ENCODE measurements at places on chromosomes 4 and X. TPM values are rescaled to one million over a fixed set of nuclear protein-coding genes. Genes with fewer than 3 reads are reported as not detected.

The MAGED2 gene
- 581 TPM for total RNA-seq

The BLOC1S4 gene
- total RNA-seq = 20.9 TPM

The SPANXC gene
- not detected for total RNA-seq

The SHROOM2 gene
- 22.3 TPM for total RNA-seq

The PAGE2B gene
- not detected for total RNA-seq

The CYBB gene
- total RNA-seq = not detected

The DIPK2B gene
- 286 TPM for total RNA-seq

The TLR1 gene
- total RNA-seq = 0.23 TPM

The S100G gene
- not detected for total RNA-seq

The ETDB gene
- total RNA-seq = not detected

The CENPVL3 gene
- total RNA-seq = 2.1 TPM

The AKAP14 gene
- total RNA-seq = not detected

The IL21 gene
- not detected for total RNA-seq

The NUDT10 gene
- 4.1 TPM for total RNA-seq

The MEPE gene
- total RNA-seq = not detected

The SPANXN3 gene
- total RNA-seq = not detected

The EPHA5 gene
- not detected for total RNA-seq

The PAGE5 gene
- not detected for total RNA-seq

The USP51 gene
- total RNA-seq = 6.3 TPM

The FAM47B gene
- total RNA-seq = not detected

The ARMCX1 gene
- 35.2 TPM for total RNA-seq

The UGT2B10 gene
- not detected for total RNA-seq

The RNF128 gene
- total RNA-seq = 2.5 TPM

The ELOVL6 gene
- 31.0 TPM for total RNA-seq

The GRIA2 gene
- 0.13 TPM for total RNA-seq

The AFF2 gene
- 9.3 TPM for total RNA-seq

The ZAR1 gene
- not detected for total RNA-seq

The CXCL1 gene
- total RNA-seq = 1.7 TPM

The NLRP2B gene
- not detected for total RNA-seq

The ARSH gene
- total RNA-seq = not detected

The HSD17B13 gene
- total RNA-seq = not detected

The UGT8 gene
- total RNA-seq = 4.1 TPM

The ELF4 gene
- total RNA-seq = 23.6 TPM

The PCYT1B gene
- 26.1 TPM for total RNA-seq

The GABRA4 gene
- total RNA-seq = 0.13 TPM
